ENCODE measurements at places on chromosomes 2 and 18.

GRCh38 chr2:127194447-127194846 is 25.7 kb downstream of the CYP27C1 start:
- no peak for DNase-seq

GRCh38 chr18:27599202-27599829 is 414.2 kb upstream of the CHST9 start:
- peak; percentile 20 for DNase-seq

GRCh38 chr18:9087144-9087543 is 15.4 kb upstream of the NDUFV2 start:
- DNase-seq: no peak

DNA sequence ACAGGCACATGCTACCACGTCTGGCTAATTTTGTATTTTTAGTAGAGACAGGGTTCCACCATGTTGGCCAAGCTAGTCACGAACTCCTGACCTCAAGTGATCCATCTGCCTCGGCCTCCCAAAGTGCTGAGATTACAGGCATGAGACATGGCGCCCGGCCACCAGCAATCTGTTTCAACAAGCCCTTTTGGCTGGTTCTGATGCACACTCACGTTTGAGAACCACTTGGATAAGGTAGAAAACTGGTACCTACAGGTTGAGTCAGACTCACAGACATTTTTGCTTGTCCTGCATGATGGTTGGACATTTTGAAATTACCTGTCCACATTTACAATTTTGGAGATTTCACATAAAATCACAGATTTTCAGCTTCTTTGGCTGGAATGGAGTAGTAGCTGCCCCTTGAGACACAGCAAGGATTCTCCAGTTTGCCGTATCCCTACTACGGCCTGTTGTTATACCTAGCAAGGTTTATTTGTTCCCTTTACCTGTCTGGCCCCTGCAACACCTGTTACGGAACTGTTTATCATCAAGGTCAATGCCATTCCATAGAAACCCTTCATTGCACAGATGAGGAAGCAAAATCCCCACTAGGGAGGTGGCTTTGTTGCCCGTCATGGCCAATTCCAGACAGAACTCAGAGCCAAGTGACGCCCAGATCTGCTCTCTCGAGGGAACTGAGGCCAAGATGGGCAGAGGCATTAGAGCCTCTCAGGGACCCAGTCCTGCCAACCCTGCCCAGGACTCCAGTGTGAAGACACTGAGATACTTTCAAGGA is 31.4 kb upstream of the IGFBP2 start:
- no peak for DNase-seq

- no peak for DNase-seq
Measured at GRCh38 chr2:167706800-167707199, 540.6 kb downstream of the STK39 start.

- DNase-seq: no peak
Measured at GRCh38 chr18:59231877-59232276, 11.9 kb downstream of the GRP start.

GRCh38 chr2:144225076-144225475 is 294.8 kb downstream of the ZEB2 start:
- DNase-seq: no peak

- DNase-seq: no peak
Measured at GRCh38 chr2:77512507-77512906, 9.7 kb downstream of the LRRTM4 start.

GRCh38 chr2:101679037-101679726 is 18.3 kb upstream of the MAP4K4 start:
- no peak for DNase-seq

DNA sequence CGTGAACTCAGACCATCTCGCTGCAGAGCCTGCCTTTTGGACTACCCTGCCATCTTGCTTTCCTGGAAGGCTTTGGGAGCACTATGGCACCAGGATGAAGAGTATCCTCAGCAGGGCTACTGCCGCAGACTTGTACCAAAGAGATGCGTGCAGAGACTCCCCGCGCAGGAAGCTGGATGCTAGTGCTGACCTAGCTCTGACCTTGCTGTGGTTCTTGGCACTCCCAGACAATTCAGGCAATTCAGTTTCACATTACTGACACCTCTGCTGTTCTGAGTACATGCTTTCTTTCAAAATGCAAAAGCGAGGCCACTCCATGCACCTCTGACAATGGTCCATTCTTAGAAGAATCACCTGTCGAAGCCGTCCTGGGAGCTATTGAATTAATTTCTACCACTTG is 251.5 kb upstream of the MEX3C start:
- DNase-seq: no peak

GRCh38 chr2:173851141-173851641 is 114.0 kb downstream of the SP3 start:
- no peak for DNase-seq

DNA sequence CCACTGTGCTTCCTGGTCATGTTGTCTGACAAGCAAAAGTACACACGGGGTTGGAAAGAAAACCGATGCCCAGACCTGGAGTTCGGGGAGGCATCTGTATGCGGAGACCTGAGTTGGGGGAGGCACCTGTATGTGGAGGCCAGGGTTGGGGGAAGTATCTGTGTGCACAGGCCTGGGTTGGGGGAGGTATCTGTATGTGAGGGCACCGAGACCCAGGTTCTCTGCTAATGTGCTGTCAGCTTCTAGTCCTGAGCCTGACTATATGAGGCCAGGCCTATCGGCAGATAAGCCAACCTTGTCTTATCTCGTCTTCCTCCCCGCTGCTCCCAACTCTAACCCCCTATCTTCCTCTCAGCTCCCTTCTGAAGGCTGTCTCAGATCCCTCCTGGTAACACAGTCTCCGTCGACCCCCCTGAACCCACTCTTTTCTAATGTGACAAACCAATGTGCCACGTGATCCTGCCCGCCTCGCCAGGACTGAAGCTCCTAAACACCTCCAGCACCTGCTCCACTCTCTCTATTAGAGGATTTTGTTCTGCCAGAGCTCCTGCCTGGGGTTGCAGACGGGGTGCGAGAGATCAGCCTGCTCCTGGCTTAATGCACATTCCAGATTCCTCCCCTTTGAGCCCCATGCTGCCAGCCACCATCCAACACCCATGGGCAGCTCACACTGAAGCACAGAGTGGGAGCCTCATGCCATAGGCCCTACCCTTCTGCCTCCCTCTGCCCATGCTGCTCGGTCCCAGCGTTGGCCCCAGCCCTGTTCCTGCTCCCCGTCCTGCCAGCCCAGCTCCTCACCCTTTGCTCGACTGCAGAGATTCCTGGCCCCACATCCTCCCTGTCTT is 188.4 kb downstream of the SH3BP4 start:
- DNase-seq: no peak

DNA sequence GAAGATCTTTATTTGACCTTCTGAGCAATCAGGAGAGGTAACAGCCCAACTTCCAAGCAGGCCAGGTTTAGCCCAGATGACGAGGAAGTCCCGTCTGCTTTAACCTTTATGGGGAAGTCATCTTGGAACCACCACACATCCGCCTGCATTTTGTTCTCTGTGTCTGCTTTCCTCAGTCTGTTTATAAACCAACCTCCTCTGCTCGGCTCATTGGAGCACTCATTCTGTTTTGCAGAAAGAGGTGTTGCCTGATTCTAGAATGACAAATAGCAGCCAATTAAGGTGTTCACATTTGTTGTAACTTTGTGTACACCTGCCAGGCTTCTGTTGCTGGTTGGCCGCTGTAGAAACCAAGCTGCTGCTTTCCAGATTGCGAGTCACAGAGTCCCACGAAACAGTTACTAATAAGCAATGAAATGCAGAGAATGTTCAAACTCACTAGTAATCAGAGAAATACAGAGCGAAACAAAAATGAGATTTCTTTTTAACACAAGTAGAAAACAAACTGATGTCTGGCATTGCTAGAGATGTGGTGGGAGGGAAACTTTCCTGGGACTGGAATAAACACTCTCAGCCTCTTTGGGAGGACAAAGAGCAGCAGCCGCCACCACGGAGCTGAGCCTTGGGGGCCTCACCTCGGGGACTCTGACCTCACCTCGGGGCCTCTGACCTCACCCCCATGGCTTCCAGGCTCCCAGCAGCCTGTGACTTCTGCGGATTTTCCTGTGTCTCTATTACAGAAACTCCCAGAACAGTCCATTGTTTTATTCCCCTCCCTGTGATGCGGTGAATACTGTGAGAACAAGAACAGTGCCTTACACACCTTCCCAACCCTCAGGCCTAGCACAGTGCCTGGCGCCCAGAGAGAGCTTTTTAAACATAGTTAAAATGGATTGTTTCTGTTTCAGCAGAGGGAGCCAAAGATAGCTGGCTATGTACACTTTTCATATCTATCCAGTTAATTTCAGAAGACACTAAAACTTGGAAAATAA is 64.0 kb downstream of the MBP start:
- no peak for DNase-seq

GRCh38 chr2:241877989-241878970 is 8.8 kb downstream of the RTP5 start:
- peak; percentile 61 for DNase-seq

GRCh38 chr2:215664847-215665525 is 229.1 kb upstream of the FN1 start:
- no peak for DNase-seq

GRCh38 chr18:3248062-3248657 is 559 bp downstream of the MYL12A start:
- DNase-seq: no peak

GRCh38 chr2:43758739-43759138 is 15.1 kb upstream of the DYNC2LI1 start:
- no peak for DNase-seq

DNA sequence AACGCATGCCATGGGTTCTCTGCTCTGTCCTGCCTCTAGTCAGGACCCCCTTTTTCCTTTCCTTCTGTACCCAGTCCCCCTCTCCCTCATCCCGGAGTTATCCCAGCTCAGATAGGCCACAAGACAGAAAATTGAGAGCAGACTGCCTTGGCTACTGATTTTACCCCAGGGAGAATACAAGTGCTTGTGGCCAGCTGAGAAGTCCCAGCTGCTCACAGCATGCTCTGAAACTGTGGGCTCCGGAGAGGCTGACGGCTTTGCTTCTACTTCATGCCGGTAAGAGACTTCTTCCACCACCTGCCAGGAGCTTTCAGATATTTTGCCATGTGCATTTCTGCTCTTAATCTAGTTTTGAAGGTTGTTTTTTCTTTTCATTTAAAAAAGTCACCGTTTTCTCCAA is 20.0 kb upstream of the SIX2 start:
- no peak for DNase-seq

DNA sequence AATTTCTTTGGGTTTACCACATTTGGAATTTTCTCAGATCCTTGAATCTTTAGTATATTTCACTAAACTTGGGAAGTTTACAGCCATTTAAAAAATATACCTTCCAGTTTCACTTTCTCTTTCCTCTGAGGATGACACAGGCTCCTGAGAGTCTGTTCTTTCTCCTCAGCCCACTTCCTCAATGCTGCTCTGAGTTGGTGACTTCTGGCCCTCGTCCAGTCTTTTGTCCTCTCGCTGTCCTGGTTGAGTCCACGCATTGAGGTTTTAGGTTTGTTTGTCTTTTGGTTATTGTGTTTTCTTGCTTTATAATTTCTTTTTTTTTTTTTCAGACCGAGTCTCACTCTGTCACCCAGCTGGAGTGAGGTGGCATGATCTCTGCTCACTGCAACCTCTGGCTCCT is 40.7 kb upstream of the GALR1 start:
- DNase-seq: no peak

DNA sequence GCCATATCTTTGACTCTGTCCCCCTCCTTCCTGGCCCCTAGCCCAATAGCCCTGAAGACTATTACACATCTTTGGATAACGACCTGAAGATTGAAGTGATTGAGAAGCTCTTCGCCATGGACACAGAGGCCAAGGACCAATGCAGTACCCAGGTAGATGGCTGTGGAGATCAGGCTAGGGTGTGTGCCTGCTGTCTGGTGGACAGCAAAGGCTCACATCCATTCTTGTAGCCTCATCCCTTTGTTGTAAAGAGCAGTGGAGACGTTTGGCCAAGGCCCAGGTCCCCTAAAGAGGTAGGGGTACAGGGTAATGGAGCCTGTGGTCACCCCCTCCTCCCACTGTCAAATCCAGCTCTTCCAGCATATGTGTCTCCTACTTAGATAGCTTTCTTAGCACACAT is 81.4 kb downstream of the EPAS1 start:
- DNase-seq: no peak

- no peak for DNase-seq
Measured at GRCh38 chr2:113922784-113923183, 32.9 kb downstream of the ACTR3 start.

- DNase-seq: no peak
Measured at GRCh38 chr2:234075518-234075915, 25.0 kb downstream of the SPP2 start.

GRCh38 chr2:190882411-190882766 is 1.8 kb downstream of the GLS start:
- DNase-seq: no peak

GRCh38 chr2:45446016-45446415 is 165.1 kb downstream of the SRBD1 start:
- no peak for DNase-seq

DNA sequence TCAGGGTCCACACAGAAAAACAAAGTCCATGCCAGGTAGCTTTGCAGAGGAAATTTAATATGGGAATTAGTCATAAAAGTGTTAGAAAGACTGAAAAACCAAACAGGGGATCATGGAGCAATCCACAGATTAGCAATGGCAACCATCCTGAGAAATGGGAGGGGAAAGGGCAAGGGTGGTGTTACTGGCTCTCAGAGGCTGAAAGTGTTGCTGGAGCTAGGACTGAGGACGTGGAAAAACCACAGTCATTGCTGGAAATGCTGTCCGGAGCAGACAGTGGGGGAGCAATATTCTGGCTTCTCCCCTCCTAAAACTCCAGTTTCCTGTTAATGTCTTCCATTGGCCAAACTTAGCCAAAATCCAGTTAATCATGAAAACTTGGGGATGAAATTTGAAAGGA is 172.4 kb downstream of the ZBTB7C start:
- no peak for DNase-seq

GRCh38 chr18:31451625-31452024 is 4.1 kb downstream of the DSG3 start:
- no peak for DNase-seq

GRCh38 chr2:9877726-9878125 is 34.5 kb downstream of the TAF1B start:
- no peak for DNase-seq

DNA sequence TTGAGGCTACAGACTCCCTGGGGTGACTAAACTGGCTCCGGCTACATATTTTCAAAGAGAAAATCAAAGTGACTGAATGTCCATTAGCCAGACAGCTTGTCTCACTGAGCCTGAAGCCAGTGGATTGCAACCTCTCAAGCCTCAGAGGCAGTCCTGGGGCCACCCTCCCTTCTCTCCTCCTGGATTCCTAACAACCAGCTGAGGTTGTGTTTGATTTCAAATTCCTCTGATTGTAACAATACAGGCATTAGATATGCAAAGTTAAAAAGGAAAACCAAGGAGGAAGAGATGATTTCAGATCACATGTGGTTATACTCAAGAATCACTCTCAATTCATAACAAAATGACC is 101.0 kb upstream of the LMAN1 start:
- DNase-seq: no peak
